Mesendoderm (in vitro differentiated cells): ENCODE measurements at places on chromosomes 1 and 21.

- no peak for DNase-seq
Observed at GRCh38 chr1:212313616-212314015, 28.4 kb downstream of the PPP2R5A start.

DNA sequence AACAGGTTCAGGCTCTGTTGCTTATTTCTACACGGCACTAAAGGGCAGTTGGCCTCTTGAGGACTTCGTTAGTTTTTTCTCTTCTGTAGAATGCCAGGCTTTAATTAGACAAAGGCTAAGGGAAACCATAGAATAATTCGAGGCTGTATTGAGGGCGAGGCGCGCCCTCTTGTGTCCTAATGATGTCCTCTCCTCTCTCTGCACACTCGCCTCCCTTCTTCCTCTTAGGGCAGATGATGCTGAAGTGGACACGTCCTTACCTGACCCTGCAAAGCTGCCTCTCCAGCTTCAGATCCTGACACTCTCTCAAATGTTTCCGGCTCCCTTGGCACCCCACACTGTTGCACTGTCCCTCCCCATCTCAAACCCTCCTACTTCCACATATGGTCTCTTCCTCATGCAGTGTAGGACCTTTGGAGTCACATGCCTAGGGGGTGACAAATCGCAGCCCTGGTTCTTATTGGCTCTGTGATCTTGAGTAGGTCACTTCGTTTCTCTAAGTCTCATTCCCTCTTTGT, 1.9 kb upstream of the ZSCAN20 start:
- peak; percentile 83 for DNase-seq

- no peak for DNase-seq
Observed at GRCh38 chr1:198943484-198944187, 304.8 kb downstream of the PTPRC start.

DNA sequence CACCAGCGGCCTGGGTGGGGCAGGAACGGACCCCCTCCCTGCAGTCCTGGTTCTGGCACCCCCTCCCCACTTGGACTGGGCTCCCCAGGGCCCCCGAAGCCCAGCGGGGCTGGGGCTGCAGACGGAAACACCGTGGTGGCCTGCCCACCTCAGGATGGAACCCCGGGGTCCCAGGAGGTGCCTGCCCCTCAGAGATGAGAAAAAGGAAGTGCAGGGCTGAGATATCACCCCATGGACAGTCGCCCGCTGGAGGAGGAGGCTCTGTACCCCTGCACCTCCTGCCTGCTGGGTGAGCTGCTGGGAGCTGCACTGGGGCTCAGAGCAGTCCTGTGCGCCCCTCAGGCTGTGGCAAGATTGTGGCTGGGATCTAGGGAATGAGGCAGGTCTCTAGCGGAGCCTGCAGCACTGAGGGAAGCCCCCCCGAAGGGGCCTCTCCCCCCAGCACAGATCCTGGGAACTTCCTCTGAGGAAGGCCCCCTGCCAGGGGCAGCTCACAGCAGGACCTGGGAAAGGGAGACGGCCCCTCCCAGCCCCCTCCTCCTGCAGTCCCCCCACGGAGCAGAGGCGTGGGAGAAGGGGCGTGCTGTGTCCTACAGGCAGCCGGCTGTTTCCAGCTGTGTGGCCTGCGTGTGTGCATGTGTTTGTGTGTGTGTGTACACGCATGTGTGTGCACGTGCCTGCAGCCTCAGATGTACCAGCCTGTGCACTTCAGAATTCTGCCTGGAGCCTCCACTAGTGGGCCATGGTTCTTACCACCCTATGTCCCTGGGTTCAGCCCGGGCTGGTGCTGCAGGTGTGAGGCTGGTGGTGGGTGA, 6.9 kb downstream of the AGRN start:
- no peak for DNase-seq

- no peak for DNase-seq
Observed at GRCh38 chr1:14323568-14324247, 274.8 kb upstream of the KAZN start.

GRCh38 chr1:192201303-192201702, 43.0 kb downstream of the RGS18 start:
- DNase-seq: peak; percentile 18

- no peak for DNase-seq
Observed at GRCh38 chr1:245603311-245603865, 448.6 kb downstream of the KIF26B start.

GRCh38 chr21:36059823-36060158, 535 bp downstream of the SETD4 start:
- no peak for DNase-seq

GRCh38 chr1:46679789-46680573, 8.3 kb downstream of the TEX38 start:
- no peak for DNase-seq

- DNase-seq: peak; percentile 88
Observed at GRCh38 chr1:167829868-167830267, 84.1 kb downstream of the ADCY10 start.

GRCh38 chr1:41547781-41548560, 63.5 kb upstream of the EDN2 start:
- DNase-seq: no peak

- DNase-seq: peak; percentile 65
Observed at GRCh38 chr1:59971464-59971911, 44.9 kb upstream of the CYP2J2 start.

- peak; percentile 23 for DNase-seq
Observed at GRCh38 chr1:112762541-112763500, 47.7 kb upstream of the PPM1J start.

GRCh38 chr1:45809761-45810160, 6.3 kb downstream of the MAST2 start:
- no peak for DNase-seq

DNA sequence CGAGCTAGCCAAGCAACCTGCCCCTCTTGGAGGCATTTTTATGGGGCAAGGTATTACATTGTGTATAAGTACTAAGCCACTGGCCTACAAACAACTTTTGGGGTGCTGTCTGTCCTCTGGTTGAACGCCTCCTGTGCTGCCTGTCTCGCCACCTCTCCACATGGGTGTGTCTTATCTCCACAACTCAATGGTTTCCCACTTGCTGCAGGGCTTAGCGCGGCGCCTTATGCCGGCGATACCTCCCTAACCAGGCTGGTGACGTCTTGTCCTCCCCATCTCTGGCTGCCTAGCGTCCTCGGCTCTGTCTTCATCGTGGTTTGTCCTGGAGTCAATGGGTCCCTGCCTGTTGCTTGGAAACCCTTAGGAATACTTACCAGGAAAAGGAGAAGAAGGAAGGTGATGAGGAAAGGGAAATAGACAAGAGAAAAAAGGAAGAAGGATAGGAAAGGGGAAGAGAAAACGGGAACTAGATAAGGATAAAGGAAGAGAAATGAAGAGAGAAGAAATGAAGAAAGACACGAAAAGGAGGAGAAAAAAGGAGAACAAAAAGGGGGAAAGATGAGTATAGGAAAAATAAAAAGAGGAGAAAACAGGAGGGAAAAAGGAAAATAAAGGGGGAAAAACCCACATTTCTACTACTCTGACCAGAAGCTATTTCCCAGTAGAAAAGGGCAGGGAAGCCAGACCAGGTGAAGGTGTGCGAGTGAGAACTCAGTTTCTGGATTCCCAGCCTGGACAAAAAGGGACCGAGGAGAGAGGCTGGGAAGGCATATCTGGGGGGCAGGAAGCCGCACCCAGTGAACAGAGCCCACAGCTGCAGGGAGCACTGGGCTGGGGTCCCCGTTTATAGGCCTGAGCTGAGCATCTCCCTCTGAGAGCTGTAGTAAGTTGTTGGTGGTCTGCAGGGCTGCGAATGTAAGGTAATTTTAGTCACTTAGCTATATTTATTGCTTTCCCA, 86.2 kb downstream of the CLIC6 start:
- no peak for DNase-seq

DNA sequence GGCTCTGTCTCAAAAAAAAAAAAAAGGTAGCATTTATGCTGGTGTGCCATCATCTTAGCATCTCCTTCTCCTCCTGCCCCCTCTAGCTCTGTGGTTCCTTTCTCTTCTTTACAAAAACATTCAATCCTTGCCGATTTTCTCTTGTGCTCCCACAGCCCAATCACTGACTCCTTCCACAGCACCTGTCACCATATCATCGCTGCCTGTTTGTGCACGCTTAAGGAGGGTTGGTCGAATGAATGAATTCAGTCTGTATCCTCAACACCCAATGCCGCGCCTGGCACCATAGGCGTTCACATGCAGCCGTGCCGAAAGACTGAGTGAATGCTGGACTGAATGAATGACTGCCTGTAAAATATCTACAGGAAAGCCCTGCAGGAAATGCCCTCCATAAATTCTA, 7.9 kb downstream of the RNU5D-1 start:
- no peak for DNase-seq
